Panc1 (cell line): ENCODE measurements at places on chromosomes 2 and 18. TPM values are rescaled to one million over a fixed set of nuclear protein-coding genes. Genes with fewer than 3 reads are reported as not detected.

- no peak overlapping the region for H3K27ac ChIP-seq
- H3K4me1 ChIP-seq: no peaks in the 10 kb centered on the region
- 0 out of 2 replicates have a peak, but pooled peaks cover 3% of the 10 kb centered on the region for H3K36me3 ChIP-seq
- no peaks in the 10 kb centered on the region for H3K27me3 ChIP-seq
- DNase-seq: no peak
- no peak overlapping the region for H3K4me3 ChIP-seq
Measured at GRCh38 chr2:238039985-238040384, 20.8 kb upstream of the SCLY start.

The CYRIA gene
- total RNA-seq: 0.13 TPM

The COL4A4 gene
- 0.13 TPM for total RNA-seq

GRCh38 chr2:145592361-145592760 lies 1072.4 kb upstream of the ZEB2 start:
- no peak overlapping the region for H3K4me3 ChIP-seq
- H3K27me3 ChIP-seq: no peaks in the 10 kb centered on the region
- H3K36me3 ChIP-seq: no peaks in the 10 kb centered on the region
- H3K27ac ChIP-seq: no peak overlapping the region

DNA sequence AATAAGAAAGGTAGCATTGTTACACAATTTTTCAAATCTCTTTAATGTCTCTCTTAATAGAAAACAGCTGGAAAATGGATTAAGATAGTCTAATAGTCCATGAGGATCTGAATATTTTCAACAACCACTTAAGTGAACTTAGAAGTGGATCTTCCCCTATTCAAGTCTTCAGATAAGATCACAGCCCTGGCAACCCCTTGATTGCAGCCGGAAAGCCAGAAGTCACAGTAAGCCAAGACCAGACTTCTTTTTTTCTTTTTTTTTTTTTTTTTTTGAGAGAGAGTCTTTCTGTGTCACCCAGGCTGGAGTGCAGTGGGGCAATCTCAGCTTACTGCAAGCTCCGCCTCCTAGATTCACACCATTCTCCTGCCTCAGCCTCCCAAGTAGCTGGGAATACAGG lies 18.6 kb upstream of the ZC3H15 start:
- H3K4me1 ChIP-seq: no peaks in the 10 kb centered on the region
- no peak overlapping the region for H3K4me3 ChIP-seq
- H3K36me3 ChIP-seq: no peaks in the 10 kb centered on the region
- no peak for DNase-seq
- H3K27me3 ChIP-seq: no peaks in the 10 kb centered on the region

DNA sequence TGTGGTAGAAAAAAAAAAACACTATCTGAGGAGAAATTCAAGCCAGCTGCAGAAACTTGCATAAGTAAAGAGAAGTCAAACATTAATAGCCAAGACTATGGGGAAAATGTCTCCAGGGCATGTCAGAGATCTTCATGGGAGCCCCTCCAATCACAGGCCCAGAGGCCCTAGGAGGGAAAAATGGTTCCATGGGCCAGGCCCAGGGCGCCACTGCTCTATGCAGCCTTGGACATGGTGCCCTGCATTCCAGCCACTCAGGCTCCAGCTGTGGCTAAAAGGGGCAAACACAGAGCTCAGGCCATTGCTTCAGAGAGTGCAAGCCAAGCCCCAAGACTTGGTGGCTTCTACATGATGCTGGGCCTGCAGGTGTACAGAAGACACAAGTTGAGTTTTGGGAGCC lies 354.7 kb downstream of the NBAS start:
- no peak overlapping the region for H3K4me3 ChIP-seq
- DNase-seq: no peak
- no peak overlapping the region for H3K27ac ChIP-seq
- H3K36me3 ChIP-seq: no peaks in the 10 kb centered on the region
- H3K4me1 ChIP-seq: no peaks in the 10 kb centered on the region
- no peaks in the 10 kb centered on the region for H3K27me3 ChIP-seq

GRCh38 chr2:85106489-85107180 lies 26.6 kb upstream of the TCF7L1 start:
- no peak for DNase-seq
- H3K4me1 ChIP-seq: no peaks in the 10 kb centered on the region
- H3K27me3 ChIP-seq: no peaks in the 10 kb centered on the region
- no peaks in the 10 kb centered on the region for H3K36me3 ChIP-seq

DNA sequence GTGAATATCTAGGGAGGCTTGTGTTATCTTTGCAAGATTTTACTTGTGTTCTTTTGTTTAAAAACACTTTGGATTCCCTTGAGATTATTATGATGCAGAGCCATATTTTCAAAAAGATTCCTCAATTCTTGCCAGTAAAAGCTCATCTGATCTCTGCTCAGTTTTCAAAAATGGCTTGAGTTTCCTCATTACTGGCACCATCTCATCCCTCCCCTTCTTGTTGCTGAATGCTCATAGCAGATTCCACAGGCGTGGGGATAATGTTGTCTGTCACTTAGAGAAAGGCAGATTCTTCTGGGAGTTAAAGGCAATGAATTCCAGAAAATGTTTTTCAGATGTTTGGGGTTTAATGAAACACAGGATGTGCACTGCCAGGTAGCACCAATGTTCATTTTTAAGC lies 170.4 kb upstream of the TANK start:
- no peak overlapping the region for H3K4me3 ChIP-seq
- no peak for DNase-seq
- H3K27ac ChIP-seq: no peak overlapping the region
- no peaks in the 10 kb centered on the region; the same call in 1 of the 2 replicates for H3K27me3 ChIP-seq
- H3K36me3 ChIP-seq: no peaks in the 10 kb centered on the region

- no peak overlapping the region for H3K4me3 ChIP-seq
- H3K27me3 ChIP-seq: no peaks in the 10 kb centered on the region
- H3K4me1 ChIP-seq: no peaks in the 10 kb centered on the region
Measured at GRCh38 chr2:132740081-132740720, 70.2 kb upstream of the LYPD1 start.

- no peaks in the 10 kb centered on the region for H3K27me3 ChIP-seq
- DNase-seq: no peak
- H3K4me3 ChIP-seq: no peak overlapping the region
- no peak overlapping the region for H3K27ac ChIP-seq
- no peaks in the 10 kb centered on the region for H3K36me3 ChIP-seq
Measured at GRCh38 chr2:75053484-75054112, 95.2 kb downstream of the POLE4 start.

The CCDC178 gene
- total RNA-seq: not detected

The DOK6 gene
- not detected for total RNA-seq

The IGFBP2 gene
- total RNA-seq: 54.8 TPM

GRCh38 chr2:210667711-210668110 lies 111.3 kb downstream of the CPS1 start:
- H3K4me3 ChIP-seq: no peak overlapping the region
- no peaks in the 10 kb centered on the region for H3K4me1 ChIP-seq
- no peak for DNase-seq
- no peak overlapping the region for H3K27ac ChIP-seq

DNA sequence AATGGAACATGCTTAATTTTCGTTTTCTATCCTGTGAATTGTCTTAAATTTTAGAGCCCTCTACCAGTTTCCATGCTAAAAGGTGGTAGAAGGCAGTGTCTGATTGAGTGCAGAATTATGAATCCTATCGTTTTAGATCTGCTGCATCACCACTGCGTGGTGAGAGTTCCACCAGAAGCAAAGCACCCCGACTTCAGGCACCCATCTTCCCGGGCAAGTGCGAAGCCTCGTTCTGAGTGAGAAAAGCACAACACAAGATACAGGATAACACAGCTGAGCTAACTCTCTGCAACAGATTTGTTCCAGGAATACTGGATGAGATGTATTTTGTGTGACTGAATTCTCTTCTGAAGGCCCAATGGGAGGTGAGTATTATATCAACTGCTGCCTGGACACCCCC lies 471.5 kb downstream of the EIPR1 start:
- no peak for DNase-seq
- no peaks in the 10 kb centered on the region for H3K4me1 ChIP-seq
- no peaks in the 10 kb centered on the region for H3K36me3 ChIP-seq
- no peaks in the 10 kb centered on the region for H3K27me3 ChIP-seq
- no peak overlapping the region for H3K27ac ChIP-seq

DNA sequence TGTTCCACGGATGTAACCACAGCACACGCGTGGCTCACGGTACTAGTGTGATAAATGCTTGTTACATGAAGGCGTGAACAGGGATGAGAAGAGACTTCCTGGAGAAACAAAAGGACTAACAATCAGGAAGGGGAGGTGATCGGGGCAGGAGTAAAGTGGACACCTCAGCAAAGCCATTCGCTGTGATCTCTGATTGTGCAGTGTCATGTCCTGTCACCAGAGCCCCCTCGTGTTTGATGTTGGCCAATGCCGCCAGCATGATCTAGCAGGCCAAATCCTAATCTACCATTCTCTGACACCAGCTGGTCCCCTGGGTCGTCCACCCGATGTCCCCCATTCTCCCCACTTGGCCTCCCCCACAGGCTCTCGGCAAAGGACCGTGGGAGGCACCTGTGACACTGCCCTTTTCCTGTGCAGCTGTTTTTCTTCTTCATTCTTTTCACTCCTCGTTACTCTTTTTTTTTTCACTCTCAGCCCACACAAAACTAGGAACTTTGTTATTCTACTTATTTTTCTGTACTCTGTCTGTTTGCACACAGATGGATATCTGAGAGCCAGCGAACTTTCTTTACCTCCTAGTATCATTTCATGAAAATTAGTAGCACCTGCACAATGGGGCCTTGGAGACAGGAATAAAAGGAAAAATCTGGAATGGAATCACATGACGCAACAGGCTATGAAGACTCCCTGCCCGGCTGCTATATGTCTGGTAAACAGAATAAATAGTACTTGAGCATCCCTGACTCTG lies 146.8 kb downstream of the TGIF1 start:
- H3K27me3 ChIP-seq: no peaks in the 10 kb centered on the region
- DNase-seq: no peak
- peak overlapping the region; percentile 50 for H3K4me3 ChIP-seq
- H3K27ac ChIP-seq: peak overlapping the region; percentile 96
- H3K36me3 ChIP-seq: no peaks in the 10 kb centered on the region; the same call in 1 of the 2 replicates
- peaks cover 63% of the 10 kb centered on the region for H3K4me1 ChIP-seq
